ENCODE measurements at places on chromosomes 4 and X. TPM values are rescaled to one million over a fixed set of nuclear protein-coding genes. Genes with fewer than 3 reads are reported as not detected.

Gene MPP1
- 22.7 TPM for total RNA-seq

Gene ZFYVE28
- 8.9 TPM for total RNA-seq

Gene CLIC2
- total RNA-seq: not detected

Gene SMIM43
- 3.5 TPM for total RNA-seq

Gene GATB
- 18.0 TPM for total RNA-seq

Gene BTK
- total RNA-seq: not detected

Gene RNF212
- 2.5 TPM for total RNA-seq

Gene SLC6A14
- not detected for total RNA-seq

DNA sequence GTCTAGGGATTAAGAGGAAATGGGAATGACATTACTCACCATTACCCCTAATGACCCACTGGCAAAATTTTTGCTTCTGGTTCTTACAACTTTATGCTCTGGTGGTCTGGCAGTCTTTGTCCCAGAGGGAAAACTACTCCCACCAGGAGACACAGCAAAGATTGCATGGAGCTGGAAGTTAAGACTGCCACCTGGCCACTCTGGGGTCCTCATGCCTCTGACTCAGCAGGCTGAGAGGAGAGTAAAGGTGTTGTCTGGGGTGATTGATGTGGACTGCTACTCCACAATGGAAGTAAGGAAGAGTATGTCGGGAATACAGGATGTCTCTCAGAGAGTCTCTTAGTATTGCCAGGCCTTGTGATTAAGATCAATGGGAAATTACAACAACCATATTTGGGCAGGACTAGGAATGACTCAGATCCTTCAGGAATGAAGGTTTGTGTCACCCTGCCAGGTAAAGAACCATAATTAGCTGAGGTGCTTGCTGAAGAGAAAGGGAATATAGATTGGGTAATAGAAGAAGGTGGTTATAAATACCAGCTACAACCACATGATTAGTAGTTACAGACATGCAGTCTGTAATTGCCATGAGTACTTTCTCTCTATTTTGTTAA, 215.5 kb downstream of the GPAT3 start:
- H3K4me1 ChIP-seq: no peaks in the 10 kb centered on the region
- no peak for DNase-seq
- no peak overlapping the region for H3K4me3 ChIP-seq

DNA sequence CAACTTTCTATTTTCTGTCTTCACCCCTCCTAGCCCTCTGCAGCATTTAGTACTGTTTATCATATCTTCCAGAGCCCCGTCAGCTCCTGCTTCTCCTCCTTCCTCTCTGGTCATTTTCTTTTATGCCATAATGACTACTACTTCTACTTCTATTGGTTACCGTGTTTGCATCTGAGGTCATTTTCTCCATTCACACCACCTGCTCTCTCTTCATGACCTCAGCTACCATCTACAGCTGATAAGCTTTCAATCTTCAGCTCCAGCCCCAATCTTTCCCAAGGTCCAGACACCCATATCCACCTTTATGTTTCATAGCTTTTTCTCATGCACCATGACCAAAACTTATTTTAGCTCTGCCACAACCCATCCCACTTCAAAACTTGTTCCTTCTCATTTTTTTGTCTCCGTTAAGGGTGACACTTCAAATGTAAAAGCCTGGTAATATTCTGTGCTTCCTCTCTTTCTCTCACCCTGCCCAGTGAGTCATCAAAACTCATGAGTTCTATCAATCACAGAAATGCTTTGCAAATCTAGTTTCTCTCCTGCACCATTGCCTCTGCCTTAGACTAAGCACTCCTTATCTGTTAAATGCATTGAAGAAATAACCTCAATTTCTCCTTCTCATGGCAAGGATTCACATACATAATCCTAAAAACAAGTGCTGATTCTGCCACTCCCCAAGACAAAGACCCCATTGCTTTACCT, 71.3 kb upstream of the IQCM start:
- H3K27ac ChIP-seq: no peak overlapping the region
- no peaks in the 10 kb centered on the region for H3K27me3 ChIP-seq
- DNase-seq: no peak
- H3K4me1 ChIP-seq: peaks cover 52% of the 10 kb centered on the region

DNA sequence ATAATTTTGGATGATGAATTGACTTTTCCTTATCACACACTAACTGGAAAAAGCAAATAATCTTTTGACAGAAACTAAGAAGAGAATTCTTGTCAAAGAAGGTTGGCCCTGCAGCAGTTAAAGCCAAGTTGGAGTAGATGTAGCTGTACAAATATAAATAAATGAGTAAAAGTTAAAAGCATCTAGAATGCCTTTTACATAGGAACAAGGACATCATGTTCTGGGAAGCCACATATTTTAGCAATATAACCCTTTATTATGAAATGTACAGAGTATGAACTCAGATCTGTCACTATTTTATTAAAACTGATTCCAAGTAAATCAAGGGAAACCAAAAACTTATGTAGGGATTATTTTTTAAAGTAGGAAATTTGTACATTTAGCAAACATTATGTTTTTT, 269.4 kb upstream of the FAT4 start:
- H3K4me1 ChIP-seq: peaks cover 10% of the 10 kb centered on the region
- H3K4me3 ChIP-seq: no peak overlapping the region
- H3K36me3 ChIP-seq: no peaks in the 10 kb centered on the region
- no peak for DNase-seq

DNA sequence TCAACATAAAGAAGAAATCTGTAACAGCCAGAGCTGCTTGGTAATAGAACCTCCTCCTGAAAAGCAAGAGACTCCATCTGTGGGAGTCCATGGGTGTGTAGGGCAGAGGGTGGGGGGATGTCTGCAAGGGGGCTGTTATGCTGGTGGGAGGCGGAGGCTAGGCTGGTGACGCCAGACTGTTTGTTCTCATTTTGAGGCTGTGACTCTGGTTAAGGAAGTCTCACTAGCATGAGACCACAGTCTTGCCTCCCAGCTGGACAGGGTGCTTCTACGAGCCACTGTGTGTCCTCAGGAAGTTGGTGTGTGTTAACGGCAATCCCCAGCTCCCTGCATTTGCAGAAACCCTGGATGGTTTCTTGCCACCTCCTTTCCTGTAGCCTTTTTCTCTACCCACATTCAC, 79.8 kb downstream of the NSUN7 start:
- H3K27me3 ChIP-seq: no peaks in the 10 kb centered on the region
- no peak overlapping the region for H3K4me3 ChIP-seq
- no peaks in the 10 kb centered on the region for H3K36me3 ChIP-seq
- no peak for DNase-seq

DNA sequence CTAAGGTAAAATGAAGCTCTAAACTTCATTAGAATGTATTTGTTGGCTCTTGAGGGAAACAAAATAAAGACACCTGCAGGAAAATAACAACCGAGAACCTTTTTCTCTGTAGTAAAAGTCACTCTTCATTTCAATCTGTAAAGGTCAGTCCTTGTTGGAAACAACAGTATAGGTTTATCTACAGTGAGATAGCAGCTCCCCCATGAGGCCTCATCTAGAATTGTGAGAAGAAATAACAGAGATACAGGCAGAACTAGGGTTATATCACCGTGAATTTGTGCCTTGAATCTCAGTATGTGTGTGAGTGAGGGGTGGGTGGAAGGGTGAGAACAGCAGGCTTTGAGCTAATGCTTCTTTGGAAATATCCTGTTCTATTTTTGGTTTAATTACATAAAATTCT, 107.8 kb upstream of the FMR1 start:
- no peaks in the 10 kb centered on the region for H3K36me3 ChIP-seq
- DNase-seq: peak; percentile 27
- H3K27me3 ChIP-seq: no peaks in the 10 kb centered on the region
- H3K4me1 ChIP-seq: no peaks in the 10 kb centered on the region

GRCh38 chr4:149523039-149523438, 292.6 kb downstream of the IQCM start:
- H3K4me3 ChIP-seq: no peak overlapping the region
- 0 out of 2 replicates have a peak, but pooled peaks cover 11% of the 10 kb centered on the region for H3K4me1 ChIP-seq
- no peaks in the 10 kb centered on the region for H3K36me3 ChIP-seq

- H3K4me3 ChIP-seq: no peak overlapping the region
- peaks cover 26% of the 10 kb centered on the region for H3K4me1 ChIP-seq
- H3K27ac ChIP-seq: no peak overlapping the region
- H3K36me3 ChIP-seq: no peaks in the 10 kb centered on the region
These were observed 349.9 kb downstream of the BMPR1B start for GRCh38 chr4:95107635-95108034.

DNA sequence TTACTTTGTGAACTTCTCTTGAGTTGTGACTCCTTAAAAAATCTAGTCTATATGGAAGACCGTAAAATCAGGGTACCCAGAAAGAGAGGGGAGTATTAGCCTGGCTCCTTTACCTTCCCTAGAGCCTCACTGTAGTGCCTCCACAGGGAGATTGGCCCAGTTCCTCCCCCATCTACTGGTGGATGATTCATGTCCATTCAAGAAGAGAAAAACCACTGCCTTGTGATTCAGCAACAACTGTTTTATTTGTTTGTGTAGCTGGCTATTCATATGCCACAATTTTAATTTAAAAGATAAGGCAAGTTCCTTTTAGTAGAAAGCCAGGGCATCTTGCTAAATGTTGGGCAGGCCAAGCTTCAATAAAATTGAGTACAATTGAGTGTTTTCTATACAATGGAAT, 221.8 kb upstream of the KCNIP4 start:
- peaks cover 6% of the 10 kb centered on the region for H3K4me1 ChIP-seq
- no peaks in the 10 kb centered on the region for H3K27me3 ChIP-seq
- no peaks in the 10 kb centered on the region for H3K36me3 ChIP-seq
- DNase-seq: peak; percentile 78

GRCh38 chrX:134073341-134073740, 87.9 kb upstream of the GPC3 start:
- no peak overlapping the region for H3K4me3 ChIP-seq
- no peaks in the 10 kb centered on the region for H3K36me3 ChIP-seq
- DNase-seq: no peak
- H3K27ac ChIP-seq: no peak overlapping the region
- no peaks in the 10 kb centered on the region for H3K27me3 ChIP-seq

DNA sequence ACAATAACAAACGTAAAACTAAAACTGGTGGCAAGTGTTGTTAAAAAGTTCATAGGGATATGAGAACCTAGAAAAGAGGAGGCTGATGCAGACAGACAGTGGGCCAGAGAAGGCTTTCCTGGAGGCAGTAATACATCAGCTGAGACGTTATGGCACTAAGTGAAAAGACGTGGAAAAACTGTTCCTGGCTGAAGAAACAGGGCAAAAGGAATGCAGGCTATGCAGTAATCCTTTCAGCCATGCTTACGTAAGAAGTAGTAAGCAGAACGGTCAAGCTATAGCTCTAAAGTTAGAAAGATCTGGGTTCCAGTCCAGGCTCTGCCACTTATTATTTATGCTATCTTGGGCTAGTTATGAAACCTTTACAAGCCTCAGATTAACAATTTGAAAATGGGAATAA, 6.4 kb downstream of the LAMTOR3 start:
- DNase-seq: peak; percentile 61
- H3K27ac ChIP-seq: peak overlapping the region; percentile 16
- H3K4me1 ChIP-seq: peaks cover 22% of the 10 kb centered on the region
- H3K4me3 ChIP-seq: no peak overlapping the region

GRCh38 chrX:35696760-35697234, 101.3 kb upstream of the MAGEB16 start:
- no peak for DNase-seq
- H3K4me3 ChIP-seq: no peak overlapping the region
- H3K4me1 ChIP-seq: no peaks in the 10 kb centered on the region
- no peak overlapping the region for H3K27ac ChIP-seq

- no peaks in the 10 kb centered on the region for H3K27me3 ChIP-seq
- DNase-seq: no peak
- H3K4me3 ChIP-seq: peak overlapping the region; percentile 49
- H3K27ac ChIP-seq: peak overlapping the region; percentile 75
These were observed 13.1 kb downstream of the FNIP2 start for GRCh38 chr4:158781963-158782362.

DNA sequence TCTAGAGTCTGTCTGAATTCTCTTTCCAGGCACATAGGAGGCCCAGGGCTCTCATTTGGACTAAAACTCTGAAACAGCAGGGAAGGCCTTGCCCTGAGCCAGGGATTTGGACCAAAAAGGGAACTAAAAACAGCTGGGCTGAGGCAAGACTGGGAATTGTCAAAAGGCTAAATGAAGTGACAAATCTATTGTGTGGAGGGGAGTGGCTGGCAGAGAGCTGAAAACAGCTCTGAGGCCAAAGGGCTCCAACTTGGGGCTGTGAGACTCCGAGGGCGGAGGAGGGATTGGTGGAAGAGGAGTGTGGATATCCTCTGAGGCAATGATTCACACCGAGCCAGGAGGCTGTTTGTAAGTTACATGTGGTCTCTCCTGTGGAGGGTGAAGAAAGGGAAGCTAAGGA, 63.2 kb downstream of the PHEX start:
- H3K27me3 ChIP-seq: no peaks in the 10 kb centered on the region
- H3K27ac ChIP-seq: peak overlapping the region; percentile 72
- no peaks in the 10 kb centered on the region for H3K36me3 ChIP-seq
- peaks cover 46% of the 10 kb centered on the region for H3K4me1 ChIP-seq

- DNase-seq: no peak
- no peak overlapping the region for H3K27ac ChIP-seq
- H3K27me3 ChIP-seq: no peaks in the 10 kb centered on the region
- no peak overlapping the region for H3K4me3 ChIP-seq
- H3K4me1 ChIP-seq: no peaks in the 10 kb centered on the region
These were observed 74.4 kb downstream of the CENPC start for GRCh38 chr4:67470871-67471270.

DNA sequence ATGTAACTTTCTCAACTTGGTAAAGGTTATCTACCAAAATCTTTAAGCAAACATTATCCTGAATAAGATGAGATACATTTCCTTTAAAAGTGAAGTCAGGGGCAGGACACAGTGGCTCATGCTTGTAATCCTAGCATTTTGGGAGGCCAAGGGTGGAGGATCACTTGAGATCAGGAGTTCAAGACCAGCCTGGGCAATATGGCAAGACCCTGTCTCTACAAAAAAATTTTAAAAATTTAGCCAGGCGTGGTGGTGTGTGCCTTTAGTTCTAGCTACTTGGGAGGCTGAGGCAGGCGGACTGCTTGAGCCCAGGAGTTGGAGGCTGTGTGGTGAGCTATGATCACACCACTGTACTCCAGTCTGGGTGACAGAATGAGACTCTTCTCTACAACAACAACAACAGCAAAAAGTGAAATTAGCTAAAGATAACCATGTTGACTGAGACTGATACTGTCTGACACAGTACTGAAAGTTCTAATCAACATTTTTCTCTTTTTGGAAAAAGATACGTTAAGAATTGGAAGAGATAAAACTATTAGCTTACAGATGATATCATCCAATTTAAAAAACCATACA, 4.9 kb downstream of the DCAF16 start:
- no peaks in the 10 kb centered on the region for H3K27me3 ChIP-seq
- H3K4me1 ChIP-seq: peaks cover 33% of the 10 kb centered on the region
- peaks cover 26% of the 10 kb centered on the region for H3K36me3 ChIP-seq
- no peak overlapping the region for H3K27ac ChIP-seq

DNA sequence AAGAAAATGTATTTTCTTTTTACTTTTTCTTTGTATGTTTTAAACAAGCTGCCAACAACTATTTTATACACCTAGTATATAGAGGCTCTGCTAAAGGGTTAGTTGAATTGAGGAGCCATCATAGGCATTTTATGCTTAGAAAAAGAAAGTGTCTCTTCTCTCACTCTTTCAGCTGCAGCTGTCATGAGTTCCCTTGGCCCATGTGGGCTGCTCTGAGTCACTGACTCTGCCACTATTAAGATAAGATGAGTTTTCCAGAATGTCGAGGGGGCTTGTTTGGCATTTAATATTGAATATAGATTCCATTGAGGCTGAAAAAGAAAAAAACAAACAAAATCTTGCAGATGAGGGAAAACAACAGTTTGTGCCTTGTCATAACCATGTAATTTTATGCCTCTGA, 126.0 kb upstream of the PAQR3 start:
- no peaks in the 10 kb centered on the region for H3K27me3 ChIP-seq
- no peak overlapping the region for H3K4me3 ChIP-seq
- peak; percentile 6 for DNase-seq
- H3K36me3 ChIP-seq: no peaks in the 10 kb centered on the region

GRCh38 chr4:6962211-6963041, 52.8 kb downstream of the TBC1D14 start:
- no peaks in the 10 kb centered on the region for H3K36me3 ChIP-seq
- H3K27ac ChIP-seq: no peak overlapping the region
- H3K4me1 ChIP-seq: 0 out of 2 replicates have a peak, but pooled peaks cover 4% of the 10 kb centered on the region
- H3K4me3 ChIP-seq: no peak overlapping the region
- H3K27me3 ChIP-seq: no peaks in the 10 kb centered on the region
